GM23248 (cell line): ENCODE measurements at places on chromosomes 5 and 9.

- DNase-seq: no peak
Observed at GRCh38 chr5:116487045-116487444, 87.6 kb downstream of the SEMA6A start.

DNA sequence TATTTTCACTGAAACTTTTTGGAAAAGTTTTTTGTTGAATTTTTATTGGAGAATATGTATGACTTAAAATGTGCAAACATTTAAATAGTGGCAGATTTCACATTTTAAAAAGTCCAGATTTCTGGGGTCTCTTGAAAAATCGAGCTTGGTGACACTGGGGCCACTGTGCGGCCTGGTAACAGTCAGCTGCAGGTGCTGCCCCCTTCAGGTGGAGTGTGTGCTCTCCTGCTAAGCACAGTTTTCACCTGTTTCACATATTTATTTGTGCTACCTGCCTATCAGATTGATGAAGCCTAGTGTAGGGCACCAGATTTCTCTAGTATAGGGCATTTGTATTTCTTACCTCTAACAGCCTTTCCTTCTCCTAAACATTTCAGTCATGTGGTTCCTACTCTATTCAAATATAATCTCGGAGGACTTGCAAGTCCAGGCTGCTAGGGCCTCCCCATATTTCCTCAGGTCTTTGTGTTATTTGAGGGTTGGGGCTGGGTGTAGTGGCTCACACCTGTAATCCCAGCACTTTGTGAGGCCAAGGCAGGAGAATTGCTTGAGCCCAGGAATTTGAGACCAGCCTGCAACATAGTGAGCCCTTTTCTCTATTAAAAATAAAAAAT is 95.8 kb upstream of the KLF9 start:
- DNase-seq: peak; percentile 45

- no peak for DNase-seq
Observed at GRCh38 chr5:87421307-87421706, 8.6 kb upstream of the CCNH start.

DNA sequence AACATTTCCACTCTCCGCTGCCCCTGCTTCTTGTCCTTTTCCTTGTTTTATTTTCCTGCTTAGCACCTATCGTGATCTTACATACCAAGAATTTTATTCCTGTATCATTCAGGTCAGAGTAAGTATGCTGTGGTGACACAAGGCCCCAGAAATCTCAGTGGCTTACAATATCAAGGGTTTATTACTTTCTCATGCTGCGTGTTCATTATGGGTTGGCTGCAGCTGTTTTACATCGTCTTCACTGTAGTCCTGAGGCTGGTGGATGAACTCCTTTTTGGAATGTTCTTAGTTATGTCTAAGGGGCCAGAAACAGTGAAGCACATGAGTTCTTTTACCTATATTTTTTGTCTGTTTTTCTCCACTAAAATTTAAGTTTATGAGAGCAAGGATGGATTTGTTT is 51.2 kb downstream of the FCHO2 start:
- DNase-seq: no peak

- DNase-seq: no peak
Observed at GRCh38 chr9:105286098-105286497, 41.6 kb downstream of the SLC44A1 start.

- DNase-seq: no peak
Observed at GRCh38 chr9:76023715-76024195, 133.3 kb downstream of the PCSK5 start.

DNA sequence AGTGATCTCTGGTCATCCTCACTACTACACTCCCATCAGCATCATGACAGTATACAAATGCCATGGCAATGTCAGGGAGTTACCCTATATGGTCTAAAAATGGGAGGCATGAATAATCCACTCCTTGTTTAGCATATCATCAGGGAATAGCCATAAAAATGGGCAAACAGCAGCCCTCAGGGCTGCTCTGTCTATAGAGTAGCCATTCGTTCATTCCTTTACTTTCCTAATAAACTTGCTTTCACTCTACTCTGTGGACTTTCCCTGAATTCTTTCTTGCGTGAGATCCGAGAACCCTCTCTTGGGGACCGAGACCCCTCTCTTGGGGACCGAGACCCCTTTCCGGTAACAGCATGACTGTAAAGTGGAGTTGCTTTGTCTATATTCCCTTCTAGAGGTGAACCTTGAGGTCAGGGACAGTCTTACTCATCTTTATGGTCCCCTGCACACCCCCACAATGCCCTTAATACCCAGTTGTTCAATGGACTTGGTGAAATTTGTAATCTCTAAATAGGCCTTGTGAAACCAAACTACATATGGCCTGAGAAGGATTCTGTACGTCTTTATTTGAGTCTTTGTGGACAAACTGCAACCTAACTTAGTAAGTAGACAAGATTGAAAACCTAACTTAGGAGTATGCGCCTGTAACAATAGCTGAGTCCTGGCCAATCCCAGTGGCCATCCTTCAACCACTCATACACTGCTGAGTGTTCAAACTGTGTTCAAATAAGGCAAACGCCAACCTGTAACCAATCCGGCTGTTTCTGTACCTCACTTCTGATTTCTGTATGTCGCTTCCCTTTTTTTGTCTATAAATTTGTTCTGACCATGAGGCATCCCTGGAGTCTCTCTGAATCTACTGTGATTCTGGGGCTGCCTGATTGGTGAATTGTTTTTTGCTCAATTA is 32.3 kb upstream of the UBTD2 start:
- DNase-seq: no peak

GRCh38 chr9:127519301-127520166 is 68.2 kb downstream of the LRSAM1 start:
- DNase-seq: peak; percentile 97

DNA sequence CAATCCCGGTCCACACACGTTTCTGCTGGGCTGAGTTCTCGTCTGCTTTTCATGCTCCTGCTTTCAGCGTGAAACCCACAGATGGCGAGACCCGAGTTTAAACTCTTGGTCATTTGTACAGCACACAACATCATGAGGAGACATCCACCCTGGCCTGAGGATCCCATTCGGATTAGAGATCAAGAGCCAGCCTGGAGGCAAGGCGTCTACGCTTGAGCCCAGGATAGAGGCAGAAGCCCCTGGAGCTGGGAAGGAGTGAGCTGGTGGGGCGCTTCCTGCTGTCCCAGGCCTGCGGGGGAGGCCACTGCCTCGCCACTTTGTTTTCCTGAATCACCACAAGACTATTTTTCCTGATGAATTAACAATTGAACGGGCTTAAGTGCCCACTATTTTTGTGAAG is 281.9 kb upstream of the IRX4 start:
- no peak for DNase-seq
